ENCODE measurements at places on chromosomes 6 and 20. TPM values are rescaled to one million over a fixed set of nuclear protein-coding genes. Genes with fewer than 3 reads are reported as not detected.

DNA sequence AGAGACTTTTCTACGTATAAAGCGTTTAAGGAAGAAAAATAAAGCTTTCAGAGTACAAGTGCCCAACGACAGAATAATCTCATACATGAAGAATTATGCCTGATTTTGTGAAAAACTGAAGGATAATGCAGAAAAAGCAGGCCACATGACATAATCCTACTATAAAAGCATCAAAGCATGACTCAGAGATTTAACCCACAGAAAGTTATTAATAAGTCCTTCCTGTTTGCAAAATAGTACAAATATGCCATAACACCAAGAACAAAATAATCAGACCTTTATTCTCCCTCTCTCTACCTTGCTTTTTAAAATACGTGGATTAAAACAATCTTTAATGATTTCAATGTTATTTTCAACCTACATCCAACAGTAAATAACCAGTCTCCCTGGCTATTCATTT lies 118.6 kb upstream of the BCLAF1 start:
- no peaks in the 10 kb centered on the region for H3K36me3 ChIP-seq
- H3K4me3 ChIP-seq, result no peak overlapping the region
- peaks cover 21% of the 10 kb centered on the region for H3K27me3 ChIP-seq
- no peak for DNase-seq

GRCh38 chr20:47295921-47296426 lies 60.5 kb downstream of the ZMYND8 start:
- peak overlapping the region; percentile 63 for H3K27ac ChIP-seq
- H3K27me3 ChIP-seq, result no peaks in the 10 kb centered on the region
- peaks cover 19% of the 10 kb centered on the region for H3K4me1 ChIP-seq
- H3K4me3 ChIP-seq, result no peak overlapping the region
- no peak for DNase-seq
- H3K36me3 ChIP-seq, result peaks cover 61% of the 10 kb centered on the region

Gene UBD
- total RNA-seq, result not detected

GRCh38 chr6:169831450-169832246 lies 80.2 kb downstream of the ERMARD start:
- H3K27me3 ChIP-seq, result peaks cover 51% of the 10 kb centered on the region
- H3K4me1 ChIP-seq, result peaks cover 3% of the 10 kb centered on the region
- no peak overlapping the region for H3K27ac ChIP-seq

Gene MROH8
- total RNA-seq, result 3.2 TPM

Gene SAMD3
- 0.64 TPM for total RNA-seq

GRCh38 chr20:31594002-31594557 lies 11.0 kb upstream of the ID1 start:
- no peaks in the 10 kb centered on the region for H3K27me3 ChIP-seq
- DNase-seq, result no peak
- peaks cover 42% of the 10 kb centered on the region for H3K4me1 ChIP-seq
- no peaks in the 10 kb centered on the region for H3K36me3 ChIP-seq
- H3K27ac ChIP-seq, result peak overlapping the region; percentile 38

Gene ADAM33
- 34.7 TPM for total RNA-seq

DNA sequence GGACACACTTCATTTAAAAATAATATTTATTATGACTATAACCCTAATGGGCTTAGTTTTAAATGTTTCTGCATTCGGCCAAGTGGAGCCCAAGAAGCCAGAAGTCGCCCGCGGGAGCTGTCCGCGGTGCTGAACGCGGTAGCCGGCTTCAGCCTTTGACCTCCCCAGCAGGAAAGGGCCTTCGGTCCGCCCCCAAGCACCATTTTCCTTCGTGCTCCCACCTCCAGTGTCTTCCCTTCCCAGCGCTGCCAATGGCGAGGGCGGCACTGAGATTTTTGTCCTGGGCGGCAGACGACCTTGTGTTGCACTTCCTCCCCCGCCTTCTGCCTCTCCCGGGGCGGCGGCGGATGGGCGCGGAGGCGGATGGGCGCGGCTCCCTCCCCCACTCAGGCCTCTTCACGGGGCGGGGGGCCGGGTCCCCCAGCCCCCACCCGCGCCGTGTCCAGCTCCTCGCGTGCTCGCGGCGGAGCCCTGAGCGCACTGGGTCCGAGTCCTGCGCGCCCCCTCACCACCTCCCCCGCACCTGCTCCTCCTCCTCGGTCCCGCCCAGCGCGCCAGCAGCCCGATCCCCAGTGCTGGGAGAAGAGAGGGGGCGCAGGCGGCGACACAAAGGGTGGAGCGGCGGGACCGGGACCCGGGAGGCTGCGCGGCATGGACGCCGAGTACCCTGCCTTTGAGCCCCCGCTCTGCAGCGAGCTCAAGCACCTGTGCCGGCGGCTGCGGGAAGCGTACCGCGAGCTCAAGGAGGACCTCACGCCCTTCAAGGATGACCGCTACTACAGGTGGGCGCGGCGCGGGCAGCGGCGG lies 23.6 kb upstream of the TMEM181 start:
- H3K4me3 ChIP-seq, result peak overlapping the region; percentile 73
- H3K27ac ChIP-seq, result no peak overlapping the region
- peaks cover 10% of the 10 kb centered on the region for H3K27me3 ChIP-seq
- H3K4me1 ChIP-seq, result peaks cover 7% of the 10 kb centered on the region
- DNase-seq, result peak; percentile 89

- peaks cover 4% of the 10 kb centered on the region for H3K4me1 ChIP-seq
- H3K27ac ChIP-seq, result no peak overlapping the region
- no peaks in the 10 kb centered on the region for H3K36me3 ChIP-seq
- no peak overlapping the region for H3K4me3 ChIP-seq
Measured at GRCh38 chr6:33927112-33927511, 123.3 kb upstream of the MLN start.

DNA sequence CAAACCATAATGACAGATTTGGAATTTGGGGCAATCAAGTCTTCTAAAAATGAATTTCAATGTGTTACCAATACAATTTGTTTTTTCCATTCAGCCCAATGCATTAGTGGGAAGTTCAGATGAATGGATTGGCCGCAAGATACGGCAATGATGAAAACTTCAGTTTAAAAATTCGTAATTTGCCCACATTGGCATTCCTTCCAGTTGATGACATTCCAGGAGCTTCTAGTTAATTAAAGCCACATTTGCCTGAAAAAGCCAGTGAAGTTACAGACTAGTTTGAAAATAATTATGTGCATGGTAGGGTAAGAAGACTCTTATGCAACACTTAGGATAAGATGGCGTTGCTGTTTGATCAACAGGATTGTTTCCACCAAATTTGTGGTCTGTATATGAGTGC lies 46.2 kb downstream of the NHLRC1 start:
- H3K4me3 ChIP-seq, result no peak overlapping the region
- H3K36me3 ChIP-seq, result no peaks in the 10 kb centered on the region
- DNase-seq, result no peak
- H3K27ac ChIP-seq, result no peak overlapping the region

DNA sequence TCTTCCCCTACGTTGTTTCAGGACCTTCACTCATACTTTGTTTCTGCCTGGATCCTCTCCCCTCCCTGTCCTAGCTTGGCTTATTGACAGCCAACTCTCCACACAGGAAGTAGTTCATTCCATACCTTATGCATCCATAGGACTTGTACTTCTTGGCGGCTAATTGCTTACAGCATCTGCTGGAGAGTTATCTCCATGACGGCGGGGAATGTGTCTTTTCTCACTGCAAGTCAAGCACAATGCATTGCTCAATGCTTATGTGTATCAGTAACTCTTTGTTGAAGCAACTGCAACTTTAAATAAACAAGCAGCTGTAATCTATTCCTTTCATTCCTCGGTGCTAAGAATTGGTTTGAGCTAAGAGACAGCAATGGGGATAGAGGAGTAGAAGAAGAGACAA lies 551.3 kb upstream of the EPHA7 start:
- no peak overlapping the region for H3K4me3 ChIP-seq
- peaks cover 26% of the 10 kb centered on the region for H3K4me1 ChIP-seq
- DNase-seq, result no peak
- H3K27me3 ChIP-seq, result no peaks in the 10 kb centered on the region
- no peak overlapping the region for H3K27ac ChIP-seq
- peaks cover 2% of the 10 kb centered on the region for H3K36me3 ChIP-seq

All from osteocyte (in vitro differentiated cells).